Hematopoietic multipotent progenitor cell treated with erythropoietin and hydrocortisone succinate and interleukin-3 and kit ligand, for 8 days (in vitro differentiated cells): ENCODE measurements at places on chromosomes 12 and 14.

DNA sequence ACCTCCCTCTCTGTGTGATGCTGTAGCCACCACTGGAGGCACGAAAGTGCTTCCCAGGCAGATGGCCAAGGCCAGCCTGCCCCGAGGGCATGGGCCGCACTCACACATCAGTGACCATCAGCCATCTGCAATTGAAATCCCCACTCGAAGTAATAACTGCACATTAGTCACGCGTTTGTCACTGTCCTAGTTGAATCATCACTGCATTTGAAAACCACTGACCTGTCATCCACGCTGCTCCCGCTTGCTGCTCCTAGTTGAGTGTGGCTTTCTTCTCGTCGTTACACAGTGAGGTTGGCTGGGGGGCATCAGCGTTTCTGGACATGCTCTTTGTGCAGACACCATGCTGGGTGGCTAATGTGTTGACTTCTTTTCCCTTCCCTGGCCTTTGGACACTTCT is 176.1 kb downstream of the ADGRD1 start:
- DNase-seq = no peak

GRCh38 chr12:51779876-51780275 is 68.6 kb downstream of the FIGNL2 start:
- no peak for DNase-seq

DNA sequence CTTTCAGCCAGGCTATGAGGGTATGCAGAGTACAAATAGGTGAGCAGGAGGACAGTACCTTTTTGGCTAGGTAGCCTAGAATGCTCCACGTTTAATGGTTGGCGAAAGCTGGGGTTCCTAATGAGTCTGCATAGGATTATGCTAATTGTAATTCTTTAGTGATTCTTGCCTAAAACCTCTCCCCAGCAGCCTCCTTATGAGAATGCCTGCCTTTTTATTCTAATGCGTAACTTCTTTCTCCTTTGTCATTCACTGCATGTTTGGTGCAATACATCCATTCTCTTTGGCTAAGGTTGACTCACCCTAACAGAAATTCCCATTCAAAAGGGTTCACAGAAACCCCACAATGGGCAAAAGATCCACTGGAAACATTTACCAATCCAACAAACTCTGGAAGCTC is 752.2 kb downstream of the FSCB start:
- no peak for DNase-seq

- no peak for DNase-seq
These were observed 32.4 kb upstream of the VCPKMT start for GRCh38 chr14:50148799-50149198.

- no peak for DNase-seq
These were observed 1.6 kb downstream of the ERC1 start for GRCh38 chr12:992647-993046.

- DNase-seq = no peak
These were observed 446.8 kb downstream of the AEBP2 start for GRCh38 chr12:19886065-19886464.

GRCh38 chr14:96180043-96180874 is 24.4 kb upstream of the BDKRB2 start:
- no peak for DNase-seq

GRCh38 chr14:91324606-91325575 is 80.4 kb upstream of the GPR68 start:
- no peak for DNase-seq

DNA sequence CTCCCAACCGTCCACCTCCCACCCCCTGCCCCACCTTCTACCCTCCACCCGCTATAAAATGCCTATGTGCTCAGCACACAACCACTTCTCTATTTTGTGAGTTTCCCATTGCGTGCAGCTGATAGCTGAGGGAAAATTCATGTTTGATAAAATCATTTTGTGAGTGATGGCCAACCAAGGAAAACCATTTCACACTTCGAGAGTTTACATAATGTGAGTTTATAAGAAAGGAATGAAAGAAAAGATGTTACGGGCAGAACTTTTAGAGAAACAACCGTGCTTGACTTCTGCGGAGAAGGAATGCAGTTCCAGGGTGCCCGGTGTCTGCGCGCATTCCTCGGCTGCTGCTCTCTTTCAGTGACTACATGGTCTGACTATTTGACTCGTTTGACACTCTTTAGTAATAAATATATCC is 140.9 kb downstream of the EFCAB11 start:
- no peak for DNase-seq

- no peak for DNase-seq
These were observed 51.2 kb downstream of the PPFIBP1 start for GRCh38 chr12:27575090-27575761.

DNA sequence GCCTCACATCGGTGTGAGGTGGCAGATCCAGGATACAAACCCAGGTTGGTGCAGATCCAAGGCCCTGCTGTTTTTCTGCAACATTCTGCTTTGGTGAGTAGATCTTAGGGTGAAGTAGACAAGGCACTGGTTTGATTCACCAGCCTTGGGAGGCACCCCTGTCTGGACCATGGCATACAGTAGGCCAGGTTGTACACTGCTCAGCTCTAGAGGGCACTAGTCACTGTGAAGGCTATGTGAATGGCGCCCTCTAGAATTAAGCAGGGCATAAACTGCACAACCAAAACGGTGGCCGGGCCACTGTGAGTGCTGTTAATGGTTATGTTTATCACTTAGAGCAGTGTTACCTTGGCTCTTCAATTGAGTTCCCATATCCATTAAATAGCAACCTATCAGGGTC is 280.6 kb upstream of the PWP1 start:
- peak; percentile 67 for DNase-seq

- DNase-seq = no peak
These were observed 12.6 kb downstream of the ACTR6 start for GRCh38 chr12:100213016-100213891.

- DNase-seq = no peak
These were observed 169.9 kb downstream of the CRADD start for GRCh38 chr12:93846936-93847516.

DNA sequence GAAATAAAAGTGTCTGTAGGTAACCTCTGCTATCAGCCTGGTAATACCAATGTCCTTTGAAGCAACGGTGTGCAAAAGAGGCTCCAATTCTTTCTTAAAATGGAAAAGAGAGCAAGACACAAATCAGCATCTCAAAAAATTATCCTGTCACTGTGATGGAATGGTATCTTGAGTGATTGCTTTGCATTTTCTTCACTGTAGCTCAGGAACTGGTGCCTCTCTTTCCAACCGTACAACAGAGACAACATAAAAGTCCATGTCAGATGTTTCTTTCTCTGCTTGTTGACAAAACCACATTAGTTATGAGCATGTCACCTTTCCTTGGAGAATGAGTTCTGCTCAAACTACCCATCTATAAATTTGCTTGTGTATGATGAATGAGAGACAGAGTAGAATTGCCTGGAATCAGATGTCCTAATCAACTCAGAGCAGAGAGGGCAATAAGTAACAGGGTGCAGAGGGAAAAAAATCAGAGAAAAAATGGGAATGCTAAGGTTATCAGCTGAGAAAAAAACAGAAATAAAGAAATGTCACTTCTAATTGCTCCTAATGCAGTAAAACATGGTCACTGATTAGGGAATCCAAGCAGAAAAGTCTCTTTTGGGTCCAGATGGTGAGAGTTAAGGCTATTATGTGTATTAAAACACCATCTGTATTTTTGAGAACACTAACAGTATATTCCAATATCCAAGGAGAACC is 465.0 kb upstream of the ATP2B1 start:
- no peak for DNase-seq

DNA sequence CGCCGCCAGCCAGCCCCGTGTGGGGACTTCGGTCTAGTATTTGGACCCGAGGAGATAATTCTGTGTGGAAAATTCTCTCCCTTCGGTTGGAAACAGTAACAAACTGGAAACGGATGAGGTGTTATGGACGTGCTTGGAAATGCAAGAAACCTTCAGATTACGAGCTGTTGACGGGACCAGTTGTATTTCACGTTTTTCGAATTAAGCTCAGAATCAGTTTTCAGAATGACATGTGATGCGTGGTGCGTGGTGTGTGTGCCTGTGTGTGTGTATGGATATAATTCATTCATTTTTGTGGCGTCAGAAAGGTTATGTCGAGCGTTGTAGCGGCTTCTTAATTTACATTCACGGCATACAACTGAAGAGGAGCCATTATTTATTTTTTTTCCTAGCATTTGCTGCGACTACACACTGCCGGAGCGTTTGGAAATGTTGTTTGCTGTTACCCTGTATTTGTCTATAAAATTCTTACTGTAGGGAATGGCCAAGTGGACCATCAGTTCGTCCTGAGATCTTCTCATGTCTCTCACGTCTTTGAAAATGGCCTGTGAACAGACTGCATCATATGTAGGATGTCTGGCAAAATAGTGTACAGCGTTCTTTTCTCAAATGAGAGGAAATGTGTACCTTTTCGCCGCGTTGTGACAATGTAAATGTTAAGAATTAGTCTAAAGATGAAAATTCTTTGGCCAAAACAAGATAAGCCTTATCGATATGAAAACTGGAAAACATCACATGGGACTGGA is 1.3 kb downstream of the TRAF3 start:
- peak; percentile 43 for DNase-seq

GRCh38 chr12:17971850-17972249 is 118.1 kb downstream of the RERGL start:
- no peak for DNase-seq

DNA sequence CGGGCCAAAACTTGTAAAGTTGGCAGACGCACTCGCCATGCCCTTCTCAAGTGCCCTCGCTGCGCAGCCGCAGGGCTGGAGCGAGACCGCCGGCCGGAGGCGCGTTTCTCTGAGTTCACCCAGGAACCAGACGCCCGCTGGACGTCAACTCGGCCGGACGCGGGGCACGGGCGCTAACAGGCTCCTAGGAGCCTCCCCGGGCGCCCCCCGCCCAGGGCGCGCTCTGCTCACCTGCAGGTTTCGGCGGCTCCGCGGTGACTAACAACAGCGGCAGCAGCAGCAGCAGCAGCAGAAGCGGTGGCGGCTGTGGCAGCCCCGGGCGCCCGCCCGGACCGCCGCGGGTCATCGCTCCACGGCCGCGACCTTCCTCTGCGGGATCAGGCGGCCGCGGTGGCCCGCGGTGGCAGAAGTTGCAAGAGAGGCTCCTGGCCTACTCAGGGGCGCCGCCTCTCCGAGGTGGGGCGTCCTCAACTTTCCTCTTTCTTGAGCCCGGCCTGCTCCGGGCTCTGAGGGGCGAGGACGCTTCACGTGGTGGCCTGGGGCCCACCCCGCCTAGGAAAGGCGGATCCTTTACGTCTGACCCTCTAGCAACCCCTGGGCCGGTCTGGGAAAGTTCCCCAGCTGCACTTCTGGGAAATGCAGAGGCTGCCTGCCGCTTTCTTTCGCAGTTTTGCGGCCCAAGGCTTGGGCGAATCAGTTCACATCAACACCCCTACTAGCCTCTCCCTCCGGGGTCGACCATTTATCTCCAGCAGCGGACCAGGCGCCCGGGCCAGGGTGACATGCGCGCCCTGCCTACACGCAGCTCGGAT is at the start of gene PLBD1:
TSS of gene PLBD1 (minus strand) at position 533 of the 812 bp plus-strand sequence. CDS start at position 346, 187 bp downstream.
- no peak for DNase-seq

- DNase-seq = no peak
These were observed 137.5 kb downstream of the NRXN3 start for GRCh38 chr14:78307671-78308070.

- no peak for DNase-seq
These were observed 3.3 kb downstream of the CSRNP2 start for GRCh38 chr12:51080136-51080535.

DNA sequence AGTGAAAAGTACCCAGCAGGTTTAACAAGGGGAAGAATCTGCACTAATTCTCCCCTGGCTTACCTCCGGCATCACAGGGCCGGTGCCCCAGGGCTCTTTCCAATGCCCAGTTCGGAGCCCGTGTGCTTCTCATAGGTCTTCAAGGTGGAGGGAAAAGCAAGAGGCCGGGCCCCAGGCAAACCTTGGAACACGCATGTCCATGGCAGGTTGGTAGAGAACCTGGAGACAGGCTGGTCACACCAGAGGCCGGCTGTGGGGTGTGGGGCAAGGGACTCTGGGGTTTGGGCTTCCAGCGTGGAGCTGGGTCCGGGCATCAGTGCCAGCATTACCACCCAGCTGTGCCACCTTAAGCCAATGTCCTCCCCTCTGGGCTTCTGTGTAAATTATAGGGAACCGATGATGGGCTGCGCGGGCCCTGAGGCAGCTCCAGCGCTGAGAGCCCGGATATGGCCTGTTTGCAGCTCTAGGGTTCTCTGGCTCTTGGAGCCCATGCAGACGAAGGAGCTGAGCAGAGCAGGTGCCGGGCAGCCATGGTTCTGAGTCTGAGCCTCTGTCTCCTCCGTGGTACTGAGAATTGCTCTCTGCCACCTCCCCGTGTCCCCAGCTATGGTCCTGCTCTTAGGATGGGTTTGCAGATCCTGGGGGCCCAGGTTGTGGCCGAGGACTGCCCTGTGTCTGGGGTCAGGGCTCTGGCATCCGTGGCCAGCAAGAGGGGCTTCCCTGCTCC is 197.0 kb upstream of the C14orf180 start:
- DNase-seq = no peak

- no peak for DNase-seq
These were observed 976 bp downstream of the PEX5 start for GRCh38 chr12:7190268-7191055.

DNA sequence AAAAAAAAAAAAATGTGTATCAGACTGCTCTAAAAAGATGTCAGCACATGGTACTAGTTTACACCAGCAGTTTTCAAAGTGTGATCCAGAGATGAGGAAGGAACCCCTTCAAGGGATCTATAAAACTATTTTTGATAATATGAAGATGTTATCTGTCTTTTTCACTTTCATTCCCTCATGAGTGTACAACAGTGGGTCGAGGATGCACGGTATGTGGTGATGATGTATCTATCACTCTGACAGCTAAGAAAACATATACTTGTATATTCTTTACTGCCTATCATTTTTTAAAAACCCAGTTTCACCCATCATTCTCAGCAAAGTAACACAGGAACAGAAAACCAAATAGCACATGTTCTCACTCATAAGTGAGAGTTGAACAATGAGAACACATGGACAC is 12.4 kb downstream of the DUSP16 start:
- no peak for DNase-seq

DNA sequence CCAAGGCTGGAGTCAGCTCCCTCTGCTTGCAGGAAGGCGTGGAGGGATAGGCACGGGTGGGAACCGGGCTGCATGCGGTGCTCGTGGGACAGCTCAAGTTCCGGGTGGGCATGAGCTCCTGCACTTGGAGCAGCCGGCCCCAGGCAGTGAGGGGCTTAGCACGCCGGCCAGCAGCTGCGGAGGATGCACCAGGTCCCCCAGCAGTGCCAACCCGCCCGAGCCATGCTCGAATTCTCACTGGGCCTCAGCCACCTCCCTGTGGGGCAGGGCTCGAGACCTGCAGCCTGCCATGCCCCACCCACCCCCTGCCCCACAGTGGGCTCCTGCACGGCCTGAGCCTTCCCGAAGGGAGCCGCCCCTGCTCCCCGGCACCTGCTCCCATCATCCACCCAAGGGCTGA is 1501.8 kb downstream of the AACS start:
- DNase-seq = no peak

DNA sequence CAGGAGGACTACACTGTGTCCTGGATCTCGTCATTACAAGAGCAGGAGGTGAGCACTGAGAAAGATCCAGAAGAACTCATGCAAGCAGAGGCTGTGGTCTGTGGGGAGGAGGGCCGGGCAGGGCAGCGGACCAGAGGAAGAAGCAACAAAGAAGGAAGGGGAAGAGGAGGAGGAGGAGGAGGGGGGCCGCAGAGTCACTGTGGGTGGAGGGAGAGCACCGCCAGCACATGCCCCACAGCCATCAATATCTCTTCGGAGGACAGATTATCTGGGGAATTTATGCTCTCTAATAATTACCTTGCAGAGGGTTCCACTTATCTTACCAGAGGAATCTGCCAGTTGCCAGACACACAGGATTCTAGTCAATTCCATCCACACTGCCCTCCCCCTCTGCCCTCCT is 105.6 kb downstream of the DPF3 start:
- DNase-seq = no peak

- no peak for DNase-seq
These were observed 167.8 kb downstream of the PAWR start for GRCh38 chr12:79522989-79523386.
